ENCODE measurements at places on chromosomes 7 and 10.

- no peak for DNase-seq
These were observed 350.9 kb downstream of the ANKRD30A start for GRCh38 chr10:37476285-37476684.

GRCh38 chr10:95445223-95445836, 115.8 kb downstream of the SORBS1 start:
- peak; percentile 61 for DNase-seq

GRCh38 chr7:41046221-41046761, 656.6 kb downstream of the INHBA start:
- DNase-seq: peak; percentile 70

DNA sequence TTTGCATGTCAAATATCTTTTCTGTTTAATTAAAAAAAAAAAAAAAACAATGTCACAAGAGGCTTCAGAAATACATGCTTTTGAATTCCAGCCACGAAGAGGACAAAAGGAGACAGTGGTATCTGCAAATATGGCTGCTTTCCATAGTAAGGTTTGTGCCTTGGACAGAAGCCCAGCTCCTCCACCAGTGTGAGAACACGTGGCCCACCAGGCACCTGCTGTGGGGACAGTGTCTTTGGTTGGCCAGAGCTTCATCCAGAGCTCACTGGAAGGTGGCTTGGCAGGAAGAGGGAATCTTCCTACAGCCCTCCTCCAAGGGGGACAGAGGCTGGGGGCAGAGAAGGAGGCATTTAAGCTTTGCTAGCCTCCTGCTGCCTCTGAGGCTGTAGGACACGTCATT, 144.6 kb downstream of the GLCCI1 start:
- no peak for DNase-seq

DNA sequence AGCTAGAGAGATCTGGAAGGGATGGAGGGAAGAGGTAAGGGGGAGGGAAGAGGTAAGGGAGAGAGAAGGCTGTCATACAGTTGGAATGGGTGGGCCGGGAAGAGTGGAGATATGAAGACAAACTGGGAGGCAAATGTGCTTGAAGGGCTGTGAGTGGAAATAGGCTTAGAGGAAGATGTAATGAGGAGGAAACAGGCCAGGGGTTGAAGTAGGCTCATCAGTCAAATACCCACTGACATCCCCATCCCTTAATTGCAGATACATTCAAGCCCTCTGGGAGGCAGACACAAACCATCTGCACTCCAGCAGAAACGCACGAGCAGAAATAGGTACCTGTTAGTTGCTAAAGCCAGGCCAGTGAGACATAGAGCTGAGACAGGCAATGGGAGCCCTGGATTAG, 2.1 kb downstream of the SYNPO2L start:
- DNase-seq: peak; percentile 34
